ENCODE measurements at places on chromosomes 2 and 18.
A peak's percentile ranks its signal among the peaks of the same experiment; 100 is the strongest.

GRCh38 chr18:58526425-58527284 lies 102.2 kb downstream of the ALPK2 start:
- DNase-seq = peak; percentile 98

DNA sequence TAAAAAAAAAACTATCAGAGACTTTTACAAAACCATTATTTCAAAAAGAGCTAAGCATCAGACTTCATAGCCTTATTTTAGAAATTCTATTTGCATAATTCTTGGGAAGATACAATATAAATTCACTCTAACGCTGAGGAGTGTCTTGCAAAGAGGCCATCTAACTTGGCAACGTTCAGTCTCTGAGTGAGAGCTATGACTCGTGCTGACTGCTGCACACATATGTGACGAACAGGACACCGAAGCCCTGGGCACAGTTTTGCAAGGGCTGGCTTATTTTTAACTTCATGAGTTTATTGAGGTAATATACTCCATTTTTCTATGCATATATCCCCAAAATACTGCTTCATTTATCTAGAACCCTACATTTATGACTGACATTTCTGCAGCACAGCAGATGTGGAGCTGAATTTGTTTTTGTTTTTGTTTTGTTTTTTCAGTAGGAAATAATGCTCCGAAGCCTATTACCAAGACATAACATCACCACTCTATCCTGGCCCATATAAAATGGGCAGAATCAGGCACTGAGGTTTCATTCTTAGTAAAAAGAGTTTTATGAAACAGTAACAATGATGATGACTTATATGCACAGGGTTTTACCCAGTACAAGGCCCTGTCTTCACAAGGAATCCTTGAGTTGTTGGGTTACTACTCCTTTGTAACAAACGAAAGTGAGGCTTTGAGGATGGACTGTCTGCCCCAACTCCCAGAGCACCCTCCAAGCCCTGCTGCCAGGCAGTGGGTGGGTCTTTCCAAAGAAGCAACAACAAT lies 68.3 kb downstream of the CRACDL start:
- no peak for DNase-seq

DNA sequence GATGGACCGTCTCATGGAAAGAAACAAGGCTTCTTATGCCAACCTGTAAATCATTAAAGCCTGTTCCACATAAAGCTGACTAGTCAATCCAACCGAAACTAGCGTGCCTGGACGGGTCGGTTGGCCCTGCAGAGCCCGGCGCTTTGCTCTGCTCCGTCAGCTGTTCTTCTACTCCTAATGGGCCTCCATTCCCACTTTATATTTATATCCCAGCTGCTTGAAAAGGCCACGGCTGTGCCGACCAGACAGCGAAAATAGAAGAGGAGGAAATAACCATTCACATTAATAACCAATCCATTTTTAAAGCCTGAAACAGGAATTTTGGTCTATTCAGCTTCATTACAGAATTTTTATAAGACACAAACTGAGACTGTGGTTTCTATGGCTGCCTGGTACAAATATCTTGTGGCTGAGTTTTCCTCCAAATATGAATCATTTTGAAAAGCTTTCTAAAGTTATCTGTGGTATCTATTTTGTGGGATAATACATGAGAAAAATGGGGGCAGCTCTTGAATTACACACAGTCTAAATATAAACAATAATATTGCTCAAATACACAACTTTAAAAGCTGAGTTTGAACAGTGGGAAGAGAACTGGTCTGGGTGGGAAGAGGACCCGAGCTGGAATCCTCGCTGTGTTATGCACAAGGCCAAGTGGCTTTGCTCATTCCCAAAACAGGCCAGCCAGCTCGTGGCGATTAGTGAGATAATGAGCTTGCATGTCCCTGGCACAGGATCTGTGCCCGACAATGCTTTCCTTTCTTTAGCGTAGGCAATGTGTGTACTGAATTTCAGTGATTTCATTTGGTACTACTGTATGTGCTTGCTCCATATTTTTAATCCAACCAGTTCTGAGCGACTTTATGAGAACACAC lies 10.5 kb upstream of the FAM124B start:
- DNase-seq = peak; percentile 53

GRCh38 chr2:149741646-149742045 lies 154.1 kb upstream of the MMADHC start:
- peak; percentile 79 for DNase-seq

- no peak for DNase-seq
Observed at GRCh38 chr2:104501342-104501741, 352.6 kb upstream of the POU3F3 start.

DNA sequence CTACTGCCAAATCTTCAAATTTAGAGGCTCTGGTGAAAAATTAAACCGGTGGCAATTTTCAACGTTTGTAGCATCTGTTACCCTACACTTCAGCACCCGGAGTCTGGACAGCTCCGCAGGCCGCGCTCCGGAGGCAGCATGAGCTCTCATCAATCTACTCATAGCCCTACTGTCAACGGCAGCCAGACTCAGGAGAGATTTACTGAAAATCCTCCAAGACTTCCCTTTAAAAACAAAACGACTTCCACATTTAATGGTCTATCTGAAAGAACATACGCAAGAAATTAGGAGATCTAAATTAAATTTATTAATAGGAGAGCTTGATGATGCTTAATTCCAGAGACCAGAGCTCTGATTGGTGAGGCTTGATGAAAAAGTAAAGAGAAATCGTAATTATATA lies 970 bp upstream of the ADCYAP1 start:
- peak; percentile 40 for DNase-seq

GRCh38 chr18:79151191-79151590 lies 82.0 kb downstream of the ATP9B start:
- DNase-seq = no peak

DNA sequence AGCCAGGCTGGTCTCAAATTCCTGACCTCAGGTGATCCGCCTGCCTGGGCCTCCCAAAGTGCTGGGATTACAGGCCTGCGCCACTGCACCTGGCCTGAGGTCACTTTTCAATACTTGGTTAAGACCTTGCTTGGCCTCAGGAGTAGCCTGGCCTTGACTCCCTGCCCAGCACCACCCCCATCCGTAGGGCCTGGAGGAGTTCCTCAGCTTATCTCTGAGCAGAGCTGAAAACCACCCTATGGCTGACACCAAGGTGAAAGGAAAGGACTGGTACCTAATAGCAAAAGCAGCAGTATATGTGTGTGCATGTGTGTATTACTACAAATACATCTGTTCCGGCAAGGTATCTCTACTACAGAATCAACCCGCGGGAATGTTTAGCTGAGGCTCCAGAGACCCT lies 56.0 kb downstream of the STEAP3 start:
- DNase-seq = no peak

DNA sequence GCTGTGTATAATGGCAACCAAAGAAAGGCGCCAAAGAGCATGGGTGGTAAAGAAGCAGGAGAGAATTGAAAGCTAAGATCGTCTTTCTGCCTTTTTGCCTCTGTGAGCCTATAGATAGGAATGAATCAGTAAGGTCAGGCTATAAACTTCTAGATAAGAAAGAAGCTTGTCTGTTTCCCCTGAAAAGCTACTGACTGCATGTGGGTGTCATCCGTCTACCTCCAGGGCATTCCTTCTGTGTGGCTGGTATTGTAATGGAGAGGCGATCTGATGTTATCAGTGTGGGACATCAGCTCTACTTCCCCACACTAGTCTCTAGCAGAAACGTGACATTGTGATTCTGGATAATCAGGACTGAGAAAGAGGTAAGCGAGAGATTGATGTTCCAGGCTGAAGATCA lies 63.4 kb upstream of the PLA2R1 start:
- DNase-seq = no peak

DNA sequence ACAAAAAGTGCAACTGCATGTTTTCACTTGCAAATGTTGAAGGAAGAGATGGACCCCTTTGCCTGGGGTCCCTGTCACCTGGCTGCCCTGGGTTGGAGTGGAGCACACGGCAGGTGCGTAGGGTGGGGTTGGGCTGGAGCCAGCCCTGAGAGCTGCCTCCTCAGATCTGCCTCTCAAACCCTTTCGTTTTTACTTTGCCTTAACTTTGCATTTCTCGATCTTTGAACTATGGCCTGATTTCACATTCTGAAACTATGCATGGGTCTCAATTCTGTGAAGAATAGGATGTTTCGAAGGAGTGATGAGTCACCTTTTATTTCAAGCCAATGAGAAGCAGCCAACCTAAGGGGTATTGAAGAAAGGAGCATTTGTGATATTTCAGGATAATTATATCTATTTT lies 132.8 kb downstream of the ACOXL start:
- DNase-seq = no peak

DNA sequence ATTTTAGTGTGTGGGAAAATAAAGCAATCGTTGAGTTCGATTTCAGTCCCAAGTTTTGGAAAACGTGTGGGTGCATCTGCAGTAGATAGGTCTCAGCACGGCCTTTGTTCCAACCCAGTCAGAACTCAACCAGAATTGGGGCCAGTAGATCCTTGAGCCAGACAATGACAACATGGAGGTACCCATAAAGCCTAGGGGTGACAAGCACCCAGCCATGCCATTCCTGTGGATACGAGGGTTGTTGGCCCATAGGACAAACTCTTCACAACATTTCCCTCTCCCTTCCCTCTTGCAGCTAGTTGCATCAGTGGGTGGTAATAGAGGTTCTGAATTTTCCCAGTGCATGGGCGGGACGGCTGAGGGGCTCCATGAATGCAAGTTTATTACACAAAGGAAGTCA lies 60.1 kb downstream of the ST3GAL5 start:
- DNase-seq = no peak

GRCh38 chr2:8378016-8378810 lies 303.6 kb upstream of the ID2 start:
- DNase-seq = no peak

GRCh38 chr2:67872481-67872880 lies 190.3 kb downstream of the C1D start:
- no peak for DNase-seq

DNA sequence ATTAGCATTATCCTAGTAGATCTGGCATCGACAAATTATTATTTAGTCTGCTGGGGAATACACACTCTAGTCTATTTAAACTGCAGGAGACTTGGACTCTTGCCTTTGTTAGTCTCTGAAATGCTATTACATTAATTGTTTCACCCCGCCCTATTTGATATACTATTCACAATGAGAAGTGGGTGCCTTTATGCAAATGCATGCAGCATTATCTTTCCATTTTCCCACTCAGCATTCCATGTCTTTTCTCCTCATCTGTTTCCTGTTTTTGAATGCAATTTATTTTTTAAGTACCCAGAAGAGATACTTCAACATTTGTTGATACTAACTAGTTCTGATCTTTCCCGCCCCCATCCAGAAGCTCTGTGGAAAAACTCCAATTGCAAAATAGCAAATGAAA lies 395.3 kb upstream of the NXPH2 start:
- DNase-seq = no peak

GRCh38 chr2:223734346-223734745 lies 103.0 kb downstream of the AP1S3 start:
- DNase-seq = no peak

DNA sequence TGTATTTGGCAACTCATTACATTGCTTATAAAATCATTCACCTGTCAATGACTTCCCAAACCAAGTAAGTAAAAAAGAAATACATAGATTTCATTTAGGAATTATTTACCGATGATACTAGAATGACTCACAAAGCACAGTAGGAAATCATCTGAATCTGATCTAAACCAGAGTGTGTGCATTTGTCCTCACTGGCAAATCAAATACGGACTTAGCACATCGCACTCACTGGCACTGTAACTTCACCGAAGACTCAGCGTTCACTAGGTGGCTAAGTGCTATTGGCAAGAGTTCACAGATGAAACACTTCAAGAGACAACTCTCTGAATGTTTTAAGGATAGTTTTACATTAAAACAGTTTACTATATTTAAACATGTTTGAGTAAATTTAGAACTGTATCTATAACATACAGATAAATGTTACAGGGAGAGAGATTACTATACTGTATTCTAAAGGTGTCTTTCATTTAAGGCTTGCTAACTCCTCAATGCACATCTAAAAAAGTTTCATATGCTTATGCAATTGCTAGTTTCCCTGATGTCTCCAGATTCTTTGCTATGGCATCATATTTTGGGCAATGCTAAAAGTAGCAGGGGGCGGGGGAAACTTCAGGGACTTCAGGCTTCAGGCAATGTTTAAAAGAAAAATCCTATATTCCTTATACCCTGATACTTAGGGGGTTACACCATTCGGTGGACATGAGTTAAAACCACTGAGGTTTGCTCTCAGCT lies 48.8 kb downstream of the STK39 start:
- DNase-seq = no peak

DNA sequence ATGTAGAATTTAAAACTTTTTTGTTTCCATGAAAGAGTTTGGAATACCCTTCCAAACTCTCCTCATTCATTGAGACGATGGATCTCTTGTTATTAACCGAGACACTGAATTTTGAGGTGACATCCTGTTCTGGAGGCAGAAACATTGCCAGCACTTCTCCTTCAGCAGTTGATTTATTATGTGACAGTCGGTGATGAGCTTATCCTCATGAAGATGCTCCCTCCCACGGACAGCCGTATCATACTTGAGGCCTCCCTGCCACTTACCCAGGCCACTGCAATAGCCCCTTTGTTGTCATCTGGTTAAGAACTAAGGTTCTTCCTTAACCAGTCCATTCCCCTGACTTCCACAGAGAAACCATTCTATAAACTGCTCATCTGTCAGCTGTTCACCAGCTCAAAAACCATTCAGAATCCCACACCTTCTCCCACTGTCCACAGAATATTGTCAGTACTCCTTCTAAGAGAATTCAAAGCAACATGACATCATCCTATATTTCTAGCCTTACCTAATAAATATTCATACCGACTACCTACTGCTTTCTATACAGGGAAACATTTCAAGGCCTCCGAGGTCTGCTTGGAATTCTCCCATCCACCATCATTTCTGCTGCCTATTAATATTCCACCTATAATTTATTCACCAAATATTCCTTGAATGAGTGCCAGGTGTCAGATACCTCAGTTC lies 139.0 kb upstream of the TRIB2 start:
- DNase-seq = no peak

DNA sequence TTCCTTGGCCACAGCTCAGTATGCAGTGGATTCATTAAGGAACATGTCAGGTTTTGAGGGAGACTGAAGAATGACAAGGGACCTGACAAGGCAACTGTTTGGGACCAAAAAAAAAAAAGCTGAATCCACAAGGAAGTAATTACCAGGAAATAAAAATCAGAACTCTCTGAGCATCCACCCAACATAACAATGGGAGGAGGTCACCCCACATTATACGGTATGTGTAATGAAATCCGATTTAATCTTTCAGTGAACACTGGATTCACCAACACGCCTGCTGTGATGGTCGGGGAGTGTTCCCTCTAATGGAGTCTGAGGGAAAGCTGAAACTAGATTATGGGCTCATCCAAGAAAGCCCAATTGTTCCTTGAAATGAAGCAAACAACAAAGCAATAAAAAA lies 329.3 kb downstream of the ETAA1 start:
- no peak for DNase-seq

DNA sequence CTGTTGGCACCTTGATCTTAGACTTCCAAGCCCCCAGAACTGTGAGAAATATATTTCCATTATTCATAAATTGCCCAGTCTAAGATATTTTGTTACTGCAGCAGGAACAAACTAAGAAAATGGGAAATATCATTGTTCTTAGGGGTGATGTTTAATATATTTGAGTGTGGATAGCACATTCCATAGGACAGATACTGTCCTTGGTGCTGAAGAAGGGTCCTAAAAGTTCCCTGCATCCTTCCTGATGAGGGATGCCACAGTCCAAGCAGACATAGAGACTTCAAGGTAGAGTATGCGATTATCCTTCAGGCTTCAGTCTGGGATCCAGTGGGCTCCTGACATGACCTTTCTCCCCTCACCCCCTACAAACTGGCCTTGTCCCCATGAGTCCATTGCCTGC lies 689.0 kb downstream of the TDRD15 start:
- DNase-seq = no peak

GRCh38 chr2:176114930-176115625 lies 1.5 kb upstream of the HOXD10 start:
- no peak for DNase-seq

- no peak for DNase-seq
Observed at GRCh38 chr2:65605058-65605742, 172.8 kb upstream of the SPRED2 start.

All from kidney glomerular epithelial cell (primary cell).